ENCODE measurements at places on chromosomes 13 and 19.

DNA sequence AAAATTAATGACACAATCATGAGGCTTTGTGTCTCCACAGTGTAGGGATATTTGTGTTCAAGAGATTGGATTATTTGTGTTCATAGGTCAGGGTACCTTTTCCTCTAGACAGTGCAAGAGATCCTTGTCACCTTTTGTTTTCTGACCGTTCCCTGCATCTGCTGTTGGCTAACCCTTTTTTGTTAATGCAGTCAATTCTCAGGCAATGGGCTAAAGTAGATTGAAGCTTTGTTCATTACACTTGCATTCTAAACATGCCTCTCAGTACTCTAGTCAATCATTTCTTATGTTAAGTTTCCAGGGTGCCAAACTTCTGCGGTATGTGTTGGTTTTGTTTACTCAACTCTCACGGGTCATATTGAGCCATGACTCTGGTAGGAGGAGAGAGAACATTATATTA, 1.8 kb upstream of the MED4 start:
- DNase-seq = no peak

GRCh38 chr13:64534302-64534701, 2695.8 kb downstream of the PCDH9 start:
- DNase-seq = no peak

GRCh38 chr13:87889254-87889653, 218.1 kb downstream of the SLITRK5 start:
- DNase-seq = no peak

GRCh38 chr13:80477661-80478443, 136.9 kb upstream of the SPRY2 start:
- no peak for DNase-seq

DNA sequence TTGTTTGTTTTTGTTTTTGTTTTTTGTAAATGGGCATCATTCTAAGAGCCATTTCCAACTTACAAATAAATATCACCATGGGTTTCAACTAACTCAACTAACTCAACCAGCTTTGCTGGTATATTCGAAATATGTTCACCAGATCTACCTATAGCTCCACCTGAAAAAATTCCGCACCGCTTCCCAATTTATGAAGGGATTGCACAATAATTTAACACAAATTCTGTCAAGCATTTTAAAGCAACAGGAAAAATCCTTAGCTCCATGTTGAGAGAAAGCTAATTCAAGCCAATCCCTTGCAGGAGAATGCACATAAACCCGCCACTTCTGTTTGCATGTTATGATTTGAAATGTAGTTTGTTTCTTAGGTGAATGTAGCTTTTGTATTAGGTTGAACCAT, 417.8 kb downstream of the EFNB2 start:
- no peak for DNase-seq

DNA sequence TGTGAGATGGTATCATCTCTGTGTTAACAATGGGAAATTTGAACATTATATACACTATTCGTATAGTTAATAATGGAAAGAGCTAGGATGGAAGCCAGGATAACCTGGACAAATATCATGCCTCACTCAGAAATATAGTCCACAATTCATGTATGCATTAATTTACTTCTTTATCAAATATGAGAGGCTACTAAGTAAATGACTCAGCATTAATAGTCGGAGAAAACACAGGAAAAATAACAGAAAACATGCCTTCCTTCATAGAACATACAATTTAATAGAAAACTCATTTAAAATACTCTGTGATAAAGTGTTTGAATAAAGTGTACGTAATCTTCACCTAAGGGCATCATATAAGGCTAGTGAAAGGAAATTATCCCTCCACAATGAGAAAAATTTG, 383.4 kb upstream of the SLITRK5 start:
- no peak for DNase-seq

DNA sequence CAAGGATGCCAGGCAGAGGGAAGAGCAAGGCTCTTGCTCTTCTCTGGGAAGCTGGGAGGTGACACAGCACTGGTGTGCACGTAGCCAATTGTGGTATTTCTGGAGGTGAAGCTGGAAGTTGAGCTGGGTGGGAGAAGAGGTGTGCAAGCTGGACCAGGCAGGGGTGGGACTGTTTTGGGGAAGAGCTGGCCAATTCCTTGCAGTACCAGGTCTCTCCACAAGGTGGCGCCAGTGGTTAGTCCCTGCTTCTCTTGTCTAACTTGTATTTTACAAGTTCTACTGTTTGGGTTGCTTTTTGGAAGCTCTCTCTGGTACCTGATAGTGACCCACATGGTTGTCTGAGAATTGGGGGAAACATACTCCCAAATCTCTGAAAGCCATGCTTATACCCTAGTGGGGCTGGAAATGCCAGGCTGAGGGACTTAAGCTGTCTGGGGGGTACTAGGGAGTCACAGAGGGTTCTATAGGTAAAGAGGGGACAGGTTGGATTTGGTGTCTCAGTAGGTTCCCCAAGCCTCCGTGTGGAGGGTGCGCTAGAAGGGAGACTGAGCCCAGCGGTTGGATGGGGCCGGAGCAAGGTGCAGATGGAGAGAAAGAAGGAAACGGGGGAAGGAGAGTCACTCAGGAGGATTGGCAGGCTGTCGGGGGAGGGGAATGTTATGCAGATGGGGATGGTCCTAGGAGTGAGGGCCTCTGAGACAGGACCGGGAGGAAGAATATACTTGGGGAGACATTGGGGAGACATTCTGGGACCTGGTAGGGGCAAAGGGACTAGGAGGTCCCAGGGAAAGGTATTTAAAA, 3.0 kb downstream of the HPN start:
- no peak for DNase-seq

GRCh38 chr13:67063036-67063435, 167.1 kb downstream of the PCDH9 start:
- DNase-seq = no peak

GRCh38 chr19:1396768-1397679, 4.3 kb downstream of the GAMT start:
- no peak for DNase-seq

Measured in GF-D8 (cell line).